ENCODE measurements at places on chromosomes 4 and X. TPM values are rescaled to one million over a fixed set of nuclear protein-coding genes. Genes with fewer than 3 reads are reported as not detected.

Gene NELFA
- 23.5 TPM for total RNA-seq

Gene TCEAL5
- total RNA-seq, result not detected

Gene RPS6KA3
- total RNA-seq, result 40.1 TPM

Gene TEX13C
- total RNA-seq, result not detected

Gene NUDT11
- total RNA-seq, result 2.8 TPM

Gene TENM3
- total RNA-seq, result 1.8 TPM

Gene MAP3K15
- 1.9 TPM for total RNA-seq

Gene OCIAD2
- total RNA-seq, result 104 TPM

Gene NPNT
- 0.29 TPM for total RNA-seq

Gene PPP1R2C
- total RNA-seq, result not detected

Gene MAGEA11
- total RNA-seq, result not detected

Gene AWAT2
- not detected for total RNA-seq

Gene C4orf33
- 4.3 TPM for total RNA-seq

Gene SLC10A6
- not detected for total RNA-seq

Gene GLRA2
- total RNA-seq, result not detected

Gene MMRN1
- total RNA-seq, result not detected

Gene SPANXN1
- total RNA-seq, result not detected

Gene RHOXF2
- total RNA-seq, result not detected

Gene NLRP2B
- total RNA-seq, result not detected

Gene SRPX
- 7.3 TPM for total RNA-seq

Gene HHIP
- 0.78 TPM for total RNA-seq

Gene CTAG1B
- total RNA-seq, result not detected

Gene TLR1
- total RNA-seq, result 0.24 TPM

Gene SPP1
- 152 TPM for total RNA-seq

Gene SLC49A3
- 0.08 TPM for total RNA-seq

Gene STATH
- not detected for total RNA-seq

Gene PTCHD1
- not detected for total RNA-seq

Gene RRAGB
- total RNA-seq, result 14.1 TPM

Gene TSC22D3
- total RNA-seq, result 150 TPM

Gene XG
- total RNA-seq, result not detected

Gene ADH7
- total RNA-seq, result not detected

Gene STARD8
- 1.8 TPM for total RNA-seq

Gene CENPVL2
- total RNA-seq, result not detected

Gene GUCY1B1
- total RNA-seq, result 0.16 TPM

Gene HSFX4
- total RNA-seq, result not detected

Gene SSX1
- total RNA-seq, result not detected
